ENCODE measurements at places on chromosomes 12 and 14.

DNA sequence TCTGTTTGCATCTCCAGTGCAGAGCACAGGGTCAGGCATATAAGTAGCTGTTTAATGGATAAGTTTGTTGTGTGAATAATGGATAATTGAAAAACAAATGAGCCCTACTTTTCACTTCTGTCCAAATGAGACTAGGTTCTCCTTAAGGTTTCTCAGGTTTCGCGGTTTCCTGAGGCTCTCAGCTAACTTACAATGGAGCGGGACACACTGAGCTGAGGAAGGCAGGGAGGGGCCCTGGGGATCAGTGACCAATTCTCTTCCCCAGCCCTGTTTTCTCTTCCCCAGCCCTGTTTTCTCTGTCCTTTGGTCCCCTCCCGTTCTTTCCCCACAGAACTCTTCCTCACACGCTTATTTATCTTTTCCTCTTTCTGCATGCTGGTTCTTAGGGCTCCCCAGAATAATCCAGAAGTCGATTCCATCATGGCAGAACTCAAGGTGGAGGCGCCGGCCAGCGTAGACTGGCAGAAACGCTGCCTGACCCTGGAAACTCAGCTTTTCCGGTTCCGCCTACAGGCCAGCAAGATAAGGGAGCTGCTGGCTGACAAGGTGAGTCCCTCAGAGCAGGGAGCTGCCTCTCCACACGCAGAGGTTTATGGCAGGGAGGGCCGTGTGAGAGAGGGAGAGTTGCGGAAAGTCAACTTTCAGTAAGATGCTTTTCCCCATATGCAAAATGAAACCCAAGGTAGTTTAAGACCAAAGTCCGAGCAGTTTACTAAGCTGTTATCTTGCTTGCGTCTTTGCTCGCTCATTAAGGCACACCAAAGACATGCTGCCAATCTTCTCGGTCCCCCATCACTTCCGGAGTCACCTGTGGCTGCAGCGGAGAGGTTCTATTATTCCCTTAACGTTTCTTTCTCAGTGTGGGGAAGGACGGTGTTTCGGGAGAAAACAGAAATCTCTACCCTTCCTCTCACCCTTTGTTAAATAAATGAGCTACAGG is 8.6 kb downstream of the PLEKHH1 start:
- DNase-seq: no peak

- no peak for DNase-seq
These were observed 245.0 kb downstream of the RGS6 start for GRCh38 chr14:72177251-72177650.

GRCh38 chr14:58828298-58828697 is 190.5 kb downstream of the DACT1 start:
- DNase-seq: no peak

- no peak for DNase-seq
These were observed 74.9 kb downstream of the NTF3 start for GRCh38 chr12:5506821-5507231.

- DNase-seq: peak; percentile 69
These were observed 286.5 kb upstream of the TMPO start for GRCh38 chr12:98228683-98229539.

DNA sequence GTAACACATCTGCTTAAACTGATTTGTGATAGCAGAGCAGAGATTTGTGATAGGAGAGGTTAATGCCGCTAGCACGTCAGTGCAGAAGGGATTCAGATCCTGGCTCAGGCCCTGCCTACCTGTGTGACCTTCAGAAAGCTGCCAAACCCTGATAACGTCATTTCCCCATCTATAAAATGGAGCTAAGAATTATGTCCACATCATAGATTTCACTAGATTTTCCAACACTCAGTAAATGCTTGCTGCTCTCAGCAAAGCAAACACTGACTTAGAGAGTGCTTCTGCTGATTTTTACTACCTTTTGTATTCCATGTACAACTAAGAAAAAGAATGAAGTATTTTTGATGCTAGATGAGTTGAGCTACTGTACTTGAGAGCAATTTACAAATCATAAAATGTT is 261.4 kb downstream of the ITPR2 start:
- DNase-seq: no peak
